B cell (primary cell): ENCODE measurements at places on chromosomes 5 and 9. TPM values are rescaled to one million over a fixed set of nuclear protein-coding genes. Genes with fewer than 3 reads are reported as not detected.

GRCh38 chr9:38375572-38375963, 16.9 kb upstream of the ALDH1B1 start:
- DNase-seq = no peak

- no peak for DNase-seq
These were observed 450.1 kb upstream of the ACTBL2 start for GRCh38 chr5:57932761-57933160.

Gene FOXD4L3
- 0.22 TPM in 2 replicates for total RNA-seq

DNA sequence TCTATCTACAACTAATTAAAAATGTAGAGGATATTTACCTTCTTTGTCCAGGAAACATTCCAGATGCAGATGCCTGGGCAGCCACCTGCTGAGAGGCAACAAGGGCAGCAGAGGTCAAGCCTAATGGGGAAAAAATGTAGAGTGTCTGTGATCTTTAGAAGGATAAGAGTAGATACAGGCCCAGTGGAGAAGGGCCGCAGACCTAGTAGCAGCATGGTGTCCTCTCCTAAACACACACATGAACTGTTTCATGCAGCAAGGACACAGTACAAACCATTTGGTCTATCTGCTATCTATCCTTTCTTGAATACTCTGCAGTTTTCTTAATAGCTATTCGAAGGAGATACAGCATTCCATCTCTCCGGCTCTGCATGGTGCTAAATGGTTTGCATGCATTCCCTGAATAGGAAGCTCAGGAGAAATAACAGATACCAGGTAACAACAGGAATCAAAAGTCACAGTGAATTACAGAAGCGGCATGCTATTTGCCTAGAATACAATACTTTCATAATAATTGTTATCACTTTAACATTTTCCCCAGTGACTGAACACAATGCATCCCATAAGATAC, 107.3 kb downstream of the ZNF608 start:
- no peak for DNase-seq

DNA sequence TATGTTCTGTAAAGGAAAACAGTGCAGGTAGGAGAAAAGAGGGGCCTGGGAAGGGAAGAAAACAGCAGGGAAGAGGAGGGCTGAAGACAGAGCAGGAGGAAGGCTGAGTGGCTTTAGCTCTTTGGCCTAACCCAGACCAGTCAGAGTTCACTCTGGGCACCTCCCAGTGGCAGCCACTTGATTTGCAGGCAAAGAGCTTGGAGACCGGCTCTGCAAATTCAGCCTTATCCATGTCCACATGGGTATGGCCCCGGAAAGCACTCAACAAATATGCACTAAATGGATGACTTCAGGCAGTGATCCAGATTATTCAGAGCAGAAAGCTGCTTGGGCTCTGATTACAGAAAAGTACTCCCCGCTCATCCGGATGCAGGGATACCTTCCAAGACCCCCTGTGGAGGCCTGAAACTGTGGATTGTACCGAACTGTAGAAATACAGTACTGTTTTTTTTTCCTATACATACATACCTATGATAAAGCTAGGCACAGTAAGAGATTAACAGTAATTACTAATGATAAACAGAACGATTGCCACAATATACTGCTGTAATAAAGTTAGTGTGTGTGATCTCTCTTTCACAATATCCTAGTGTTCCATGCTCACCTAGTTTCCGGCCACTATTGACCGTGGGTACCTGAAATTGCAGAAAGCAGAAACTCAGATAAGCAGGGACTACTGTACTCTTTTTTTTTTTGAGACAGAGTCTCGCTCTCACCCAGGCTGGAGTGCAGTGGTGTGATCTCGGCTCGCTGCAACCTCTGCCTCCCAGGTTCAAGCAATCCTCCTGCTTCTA, 4.6 kb upstream of the RNU6ATAC start:
- DNase-seq = no peak

DNA sequence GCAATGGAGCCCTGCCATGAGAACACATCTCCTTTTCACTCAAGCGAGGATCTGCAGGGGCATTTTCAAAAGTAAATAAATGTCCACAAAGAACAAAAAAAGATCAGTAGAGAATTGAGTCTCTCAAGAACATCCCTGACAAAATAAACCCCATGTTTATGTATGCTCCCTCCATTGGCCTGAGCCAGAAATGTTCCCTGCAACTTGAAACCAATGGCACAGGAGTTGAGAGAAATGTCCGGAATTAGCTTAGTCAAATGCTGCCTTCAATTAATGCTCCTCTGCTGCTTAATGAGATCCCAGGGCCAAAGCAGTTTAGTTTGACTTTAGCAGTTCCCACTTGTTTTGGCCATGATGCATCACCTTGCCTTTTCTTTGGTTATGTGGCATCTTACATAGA, 238.3 kb downstream of the EBF1 start:
- no peak for DNase-seq

Gene MYO10
- not detected in 2 replicates for total RNA-seq

Gene RGS7BP
- total RNA-seq = not detected in 2 replicates

Gene RASEF
- not detected in 2 replicates for total RNA-seq

- DNase-seq = no peak
These were observed 123.6 kb upstream of the SLC1A3 start for GRCh38 chr5:36482812-36483211.

GRCh38 chr9:77892955-77893514, 138.6 kb downstream of the GNAQ start:
- DNase-seq = no peak

DNA sequence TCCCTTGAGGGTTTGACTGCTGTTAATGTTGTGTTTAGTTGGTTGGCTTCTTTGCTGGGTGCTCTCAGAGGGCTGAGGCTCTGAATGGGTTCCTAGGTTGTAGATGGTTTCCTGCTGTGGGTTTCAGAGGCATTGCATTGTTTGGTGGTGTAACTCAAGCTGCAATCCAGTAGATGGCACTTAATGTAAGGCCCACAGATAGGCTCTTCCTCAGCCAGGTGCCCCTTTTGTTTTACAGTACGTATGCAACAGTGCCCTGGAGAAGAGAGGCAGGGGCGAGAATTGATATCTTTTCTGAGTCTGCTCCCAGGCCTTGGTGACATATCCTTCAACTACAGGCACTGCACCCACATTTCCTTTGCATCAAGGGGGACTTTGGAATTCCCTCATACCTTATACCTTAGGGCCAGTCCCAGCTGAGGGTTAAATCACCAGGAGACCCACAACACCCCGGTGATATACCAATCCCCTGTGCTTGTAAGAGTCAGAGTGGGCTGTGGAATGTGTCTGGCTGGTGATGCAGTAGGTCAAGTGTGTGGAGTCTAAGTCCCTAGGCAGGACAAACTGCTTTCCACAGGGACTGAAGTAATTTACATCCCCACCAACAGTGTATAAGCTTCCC, 7.0 kb upstream of the UGT3A2 start:
- DNase-seq = peak; percentile 18

Gene IGFBPL1
- total RNA-seq = not detected in 2 replicates

DNA sequence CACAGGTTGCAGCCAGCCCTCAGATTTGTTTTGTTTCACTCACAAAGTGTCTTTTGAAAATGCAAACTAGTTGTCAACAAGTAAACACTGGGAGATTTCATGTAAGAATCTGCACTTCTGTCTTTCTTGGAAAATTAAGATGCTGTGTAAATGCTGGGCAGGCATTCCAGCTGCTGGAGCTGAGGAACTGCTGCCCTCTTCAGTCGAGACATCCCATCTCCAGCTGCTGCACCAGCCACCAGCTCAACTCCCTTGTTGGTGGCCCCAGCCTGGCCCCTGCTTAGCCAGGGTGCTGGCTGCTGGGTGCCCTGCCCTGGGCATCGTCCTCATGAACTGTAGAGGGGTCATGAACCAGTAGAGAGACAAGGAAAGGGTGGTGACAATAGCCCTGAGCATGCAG, 33.1 kb upstream of the AFAP1L1 start:
- DNase-seq = no peak

- DNase-seq = no peak
These were observed 102.2 kb downstream of the COL5A1 start for GRCh38 chr9:134743853-134744252.

GRCh38 chr9:17783227-17783626, 204.4 kb downstream of the SH3GL2 start:
- no peak for DNase-seq

DNA sequence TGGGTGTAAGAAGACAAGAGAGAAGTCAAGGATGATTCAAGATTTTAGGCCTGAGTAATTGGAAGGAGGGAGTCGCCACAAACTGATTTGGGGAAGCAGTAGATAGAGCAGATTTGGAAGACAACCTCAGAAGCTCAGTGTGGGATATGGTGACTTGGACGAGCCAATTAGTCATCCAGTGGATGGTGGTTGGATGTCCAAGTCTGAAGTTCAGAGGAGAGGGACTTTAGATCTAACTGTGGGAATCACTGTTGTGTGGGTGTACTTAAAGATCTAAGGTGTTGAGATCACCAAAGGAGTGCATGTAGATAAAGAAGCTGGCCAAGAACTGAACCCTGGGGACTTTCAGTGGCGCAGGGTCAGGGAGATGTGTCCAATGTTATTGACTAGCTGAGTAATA, 2.2 kb downstream of the IDNK start:
- DNase-seq = no peak

DNA sequence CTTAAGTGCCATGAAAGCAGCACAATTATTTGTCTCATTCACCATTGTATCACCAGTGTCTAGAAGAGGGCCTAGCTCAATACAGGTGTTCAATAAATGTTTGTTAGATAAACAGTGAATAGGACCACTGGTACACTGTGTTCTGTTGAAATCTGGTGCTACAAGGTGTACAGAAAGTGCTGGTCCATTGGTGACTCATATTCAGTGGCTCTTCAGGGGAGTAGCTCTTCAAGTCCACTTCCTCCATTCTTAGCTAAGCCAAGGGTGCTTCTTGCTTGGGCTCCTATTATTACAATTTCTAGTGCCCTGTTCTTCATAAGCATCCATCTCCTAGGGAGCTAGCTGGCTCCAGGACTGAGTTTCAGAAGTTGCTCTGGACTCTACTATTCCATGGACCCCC, 6.4 kb upstream of the FCHO2 start:
- no peak for DNase-seq

DNA sequence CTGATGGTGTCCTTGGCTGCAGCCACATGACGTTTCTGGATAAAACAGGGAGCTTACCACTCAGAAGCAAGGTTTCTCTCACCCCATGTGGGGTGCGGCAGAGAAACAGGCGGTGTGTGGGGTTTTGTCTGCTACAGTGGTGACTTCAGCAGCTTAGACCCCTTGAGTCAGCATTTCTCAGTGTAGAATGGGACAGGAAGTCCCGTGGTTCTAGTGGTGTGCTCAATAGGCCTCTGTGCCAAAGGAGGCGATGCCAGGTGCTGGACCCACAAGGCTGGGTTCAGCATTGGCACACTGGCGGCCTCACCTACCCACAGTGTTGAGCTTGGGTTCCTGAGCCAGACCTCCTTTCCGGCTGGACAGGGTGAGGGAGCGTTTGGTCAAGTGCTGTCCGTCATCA, 125.2 kb upstream of the SMIM23 start:
- no peak for DNase-seq

Gene TAF1L
- not detected in 2 replicates for total RNA-seq

DNA sequence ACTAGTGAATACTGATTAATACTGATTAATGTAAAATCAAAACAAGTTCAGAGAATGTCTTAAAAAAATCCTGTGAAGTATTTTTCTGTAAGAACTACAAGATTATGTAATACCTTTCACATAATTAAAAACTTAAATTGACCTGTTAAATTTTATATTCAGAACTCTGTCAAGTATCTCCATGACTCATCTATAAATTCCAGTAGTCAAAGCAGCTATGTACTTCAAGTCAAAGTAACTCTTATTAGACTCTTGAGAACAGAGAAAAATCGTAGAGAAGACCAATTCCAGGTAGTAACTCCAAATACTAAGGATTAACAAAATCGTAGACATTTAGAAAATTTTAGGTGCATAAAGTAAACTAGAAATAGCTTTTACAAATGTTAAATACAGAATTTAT, 77.1 kb downstream of the HOMER1 start:
- no peak for DNase-seq

Gene TESK1
- total RNA-seq = 94.1 and 94.6 TPM in 2 replicates

DNA sequence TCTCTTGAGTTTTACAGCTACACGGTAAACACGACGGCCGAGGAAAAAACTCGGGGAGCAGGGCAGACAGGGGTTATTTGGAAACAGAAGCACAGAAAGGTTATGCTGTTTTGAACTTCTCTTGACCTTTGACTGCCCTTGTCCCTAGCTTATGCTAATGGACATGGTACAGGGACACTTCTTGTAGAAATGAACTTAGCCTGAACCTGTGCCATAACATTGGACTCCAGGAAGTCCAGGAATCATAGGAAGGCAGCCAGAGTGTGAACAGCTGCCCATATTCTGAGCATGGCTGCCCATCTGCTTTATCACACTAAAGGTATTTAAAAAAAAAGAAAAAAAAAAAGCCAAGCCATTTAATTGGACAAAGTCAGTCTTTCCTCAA, 46.1 kb downstream of the NR6A1 start:
- DNase-seq = no peak

DNA sequence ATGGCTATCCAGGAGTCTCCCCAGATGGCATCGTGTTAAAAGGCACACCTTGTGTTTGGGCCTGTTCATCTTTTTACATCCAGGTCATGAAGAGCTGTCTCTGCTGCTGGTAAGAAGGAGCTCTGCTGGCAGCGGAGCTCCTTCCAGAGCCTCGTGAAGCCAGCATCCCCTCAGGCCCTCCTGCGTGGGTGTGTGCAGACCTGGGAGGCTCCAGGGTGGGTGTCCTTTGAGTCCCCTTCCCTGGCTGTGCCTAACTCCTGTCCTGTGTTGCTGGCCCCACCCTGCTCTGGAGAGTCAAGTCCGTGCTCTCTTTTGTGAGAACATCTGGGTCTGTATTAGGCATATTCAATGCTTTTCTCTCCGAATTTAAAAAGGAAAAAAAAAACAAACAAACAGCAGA, 149.6 kb upstream of the IRX2 start:
- no peak for DNase-seq

DNA sequence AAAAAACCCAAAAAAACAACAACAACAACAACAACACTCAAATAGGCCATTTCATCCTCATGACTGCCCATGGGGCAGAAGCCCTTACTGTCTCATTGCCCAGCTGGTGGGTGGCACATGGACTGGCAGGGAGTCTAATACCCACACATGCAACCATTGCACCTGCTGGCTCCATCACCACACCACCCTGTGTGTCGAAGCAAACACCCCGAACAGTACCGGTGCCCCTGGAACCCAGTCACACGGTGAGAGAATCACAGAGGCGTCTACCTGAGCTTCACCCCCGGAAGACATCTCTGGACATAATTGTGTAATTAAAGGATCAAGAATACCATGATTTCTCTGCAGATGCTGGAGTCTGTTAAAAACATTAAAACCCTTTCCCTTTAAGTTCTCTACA, 6.5 kb downstream of the PAEP start:
- DNase-seq = no peak

DNA sequence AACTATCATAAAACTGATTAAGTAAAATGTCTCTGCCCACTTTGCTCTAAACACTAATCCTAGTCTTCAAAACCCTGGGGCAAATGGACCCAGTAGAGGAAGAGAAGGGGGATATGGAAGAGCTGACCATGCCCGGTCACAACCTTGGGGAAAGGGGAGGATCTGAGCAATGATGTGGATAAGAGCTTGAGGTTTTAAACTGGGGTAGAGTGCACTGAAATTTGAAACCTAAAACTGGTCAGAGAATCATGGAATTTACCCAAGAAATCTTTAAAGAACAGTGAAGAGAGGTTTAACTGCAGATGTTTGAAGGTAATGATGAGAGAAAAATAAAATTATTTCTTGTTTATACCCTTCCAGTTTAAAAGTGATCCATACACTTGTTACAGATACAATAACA, 110.8 kb downstream of the MRPS30 start:
- no peak for DNase-seq

Gene PCDHGC4
- 0.42 and 0.75 TPM in 2 replicates for total RNA-seq

GRCh38 chr5:67196537-67197059, at the start of gene CD180:
CD180 (minus strand) TSS chr5:67196799; CDS start chr5:67196641, 158 bp downstream.
- peak; percentile 65 for DNase-seq
